ENCODE measurements at places on chromosomes 7 and 10.

GRCh38 chr10:85623342-85623741, 743.3 kb downstream of the GRID1 start:
- DNase-seq, result no peak

GRCh38 chr10:89428877-89429276, 14.5 kb downstream of the IFIT5 start:
- no peak for DNase-seq

DNA sequence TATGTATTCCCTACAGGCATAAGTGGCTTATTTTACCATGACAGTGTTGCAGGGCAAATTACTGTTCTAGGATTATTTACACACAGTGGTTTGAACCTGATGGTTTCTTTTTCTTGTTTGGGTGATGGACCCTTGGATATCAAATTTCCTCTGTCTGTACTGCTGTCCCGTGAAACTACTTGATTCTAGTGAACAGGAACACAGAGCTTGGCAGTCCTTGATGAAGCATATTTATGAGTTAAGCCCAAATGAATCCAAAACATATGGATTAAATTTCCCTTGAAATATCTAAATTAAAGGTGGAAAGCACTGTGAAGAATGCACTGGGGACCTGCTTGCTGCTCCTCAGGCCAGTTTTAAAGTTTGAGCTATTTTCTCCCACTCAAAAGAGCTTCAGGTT, 635.3 kb downstream of the INHBA start:
- no peak for DNase-seq

- no peak for DNase-seq
Measured at GRCh38 chr10:72219235-72219814, 3.2 kb upstream of the ASCC1 start.

GRCh38 chr10:132836248-132836831, 50.4 kb upstream of the NKX6-2 start:
- DNase-seq, result no peak

DNA sequence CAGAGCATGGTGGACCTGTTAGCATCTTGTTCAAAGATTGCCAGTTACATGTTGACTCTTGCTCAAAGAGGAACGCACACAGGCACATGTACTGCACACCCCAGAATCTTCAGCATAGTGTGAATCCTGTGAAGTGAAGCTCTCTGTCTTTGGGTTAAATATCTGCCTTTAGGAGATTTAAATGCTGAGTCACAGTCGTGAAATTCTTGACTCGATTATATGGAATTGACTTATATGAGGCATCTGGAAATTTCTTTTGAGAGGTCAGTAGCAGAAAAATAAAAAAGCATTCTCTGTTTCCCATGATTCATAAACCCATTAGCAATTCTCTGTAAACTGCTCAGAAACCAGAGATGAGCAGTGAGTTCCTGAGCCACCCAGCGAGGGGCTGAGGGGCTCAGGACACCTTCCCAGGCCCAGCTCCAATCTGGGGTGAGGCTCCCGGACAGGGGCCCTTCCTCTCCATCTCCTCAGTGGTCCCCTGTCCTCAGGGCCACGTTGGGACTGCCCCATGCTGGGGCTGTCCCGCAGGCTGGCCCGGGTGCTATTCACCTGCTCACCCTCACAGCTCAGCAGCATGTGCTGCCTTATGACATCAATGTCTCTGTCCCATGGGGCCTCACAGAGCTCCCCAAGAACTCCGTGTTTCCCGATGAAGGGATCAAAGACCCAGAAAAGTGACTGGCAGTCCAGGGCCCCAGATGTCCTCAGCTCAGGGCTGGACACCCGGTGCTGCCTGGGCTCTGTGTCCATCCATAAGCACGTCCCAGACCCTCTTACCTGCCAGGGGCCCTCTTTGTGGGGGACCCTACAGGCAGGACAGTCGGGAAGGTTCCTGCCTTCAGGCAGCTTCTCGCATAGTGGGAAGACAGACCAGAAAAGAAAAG, 50.0 kb upstream of the INSIG1 start:
- DNase-seq, result no peak

DNA sequence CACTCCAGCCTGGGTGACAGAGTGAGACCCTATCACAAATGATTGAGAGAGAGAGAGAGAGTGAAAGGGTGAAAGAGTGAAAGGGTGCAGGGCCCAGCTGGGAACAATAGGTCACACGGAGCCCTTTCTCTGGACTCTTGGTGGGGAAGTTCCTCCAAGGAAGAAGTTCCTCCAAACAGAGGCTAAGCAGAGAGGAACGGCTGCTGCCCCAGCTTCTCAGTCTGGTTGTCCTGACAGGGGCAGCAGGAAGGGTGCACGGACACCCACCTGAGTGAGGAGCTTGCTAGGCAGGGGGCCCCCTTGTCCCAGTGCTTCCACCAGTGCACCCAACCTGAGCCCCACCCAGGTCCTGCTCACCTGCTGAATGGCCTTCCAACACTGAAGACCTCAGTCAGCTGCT, 38.8 kb upstream of the MYL10 start:
- no peak for DNase-seq

DNA sequence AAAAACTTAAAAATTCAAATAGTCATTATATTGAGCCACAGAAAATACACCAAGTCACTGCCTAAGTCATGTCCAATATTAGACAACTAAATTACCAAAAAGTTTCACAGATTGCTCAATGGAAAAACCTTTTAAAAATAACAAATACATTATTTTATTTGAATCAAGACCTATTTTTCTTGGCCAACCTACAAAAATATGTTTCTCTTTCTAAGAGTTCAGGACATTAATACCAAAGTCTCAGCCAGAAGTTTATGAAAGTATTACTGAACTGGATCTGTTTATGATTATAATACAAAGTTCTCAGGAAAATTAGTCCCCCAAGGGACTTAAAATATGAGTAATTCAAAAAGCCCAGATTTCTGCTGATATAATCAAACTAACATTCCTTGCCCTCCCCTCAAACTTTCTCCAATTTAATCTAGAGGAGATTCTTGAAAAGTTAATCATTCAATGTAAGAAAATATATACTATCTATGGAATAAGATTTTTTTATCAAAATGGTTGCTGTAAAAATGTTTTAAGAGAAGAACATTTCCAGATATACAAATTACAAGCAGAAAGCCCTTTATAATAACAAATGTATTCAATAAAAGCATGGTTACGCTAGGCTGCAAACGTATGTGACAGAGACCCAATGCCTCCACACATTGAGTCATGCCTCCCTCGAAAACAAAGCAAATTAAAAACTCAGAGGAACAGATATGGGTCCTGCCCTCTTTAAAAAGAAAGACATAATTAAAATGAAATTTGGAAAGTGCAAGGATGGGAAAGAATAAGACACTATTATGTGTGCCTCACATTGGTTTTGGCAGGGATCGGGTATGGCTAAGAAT, 381.6 kb downstream of the PARD3 start:
- peak; percentile 10 for DNase-seq

GRCh38 chr7:151482883-151483710, 36.6 kb downstream of the RHEB start:
- DNase-seq, result no peak

GRCh38 chr7:151161757-151162156, 5.7 kb downstream of the GBX1 start:
- DNase-seq, result no peak

DNA sequence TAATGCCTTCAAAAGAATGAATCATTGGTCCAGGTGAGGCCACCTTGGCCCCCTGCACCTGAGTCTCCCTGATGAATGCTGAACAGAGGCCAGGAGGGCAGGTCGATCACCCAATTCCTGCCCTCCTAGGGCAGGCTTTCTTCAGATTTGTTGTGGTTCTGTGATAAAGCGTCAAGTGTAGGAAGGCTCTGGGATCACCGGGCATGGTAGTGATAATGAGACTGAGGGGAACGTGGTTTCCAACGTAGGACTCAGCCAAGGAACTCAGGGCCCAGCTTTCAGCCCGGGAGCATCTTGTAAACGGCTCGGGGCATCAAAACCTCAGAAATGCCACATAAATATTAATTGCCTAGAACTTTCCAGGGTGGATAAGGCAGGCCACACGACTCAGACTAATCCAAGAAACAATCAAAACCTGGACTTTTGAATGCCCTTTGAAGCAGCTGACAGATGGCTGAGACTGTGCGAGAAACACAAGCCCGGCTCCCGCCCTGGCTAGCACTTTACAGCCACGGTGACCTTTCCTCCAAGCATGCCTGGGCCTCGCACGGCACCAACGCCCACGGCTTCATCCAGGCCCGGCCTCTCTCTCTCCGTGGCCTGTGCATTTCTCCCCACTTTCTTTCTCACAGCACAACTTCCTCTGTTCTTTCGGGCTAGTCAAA, 239.3 kb upstream of the GRB10 start:
- DNase-seq, result no peak

DNA sequence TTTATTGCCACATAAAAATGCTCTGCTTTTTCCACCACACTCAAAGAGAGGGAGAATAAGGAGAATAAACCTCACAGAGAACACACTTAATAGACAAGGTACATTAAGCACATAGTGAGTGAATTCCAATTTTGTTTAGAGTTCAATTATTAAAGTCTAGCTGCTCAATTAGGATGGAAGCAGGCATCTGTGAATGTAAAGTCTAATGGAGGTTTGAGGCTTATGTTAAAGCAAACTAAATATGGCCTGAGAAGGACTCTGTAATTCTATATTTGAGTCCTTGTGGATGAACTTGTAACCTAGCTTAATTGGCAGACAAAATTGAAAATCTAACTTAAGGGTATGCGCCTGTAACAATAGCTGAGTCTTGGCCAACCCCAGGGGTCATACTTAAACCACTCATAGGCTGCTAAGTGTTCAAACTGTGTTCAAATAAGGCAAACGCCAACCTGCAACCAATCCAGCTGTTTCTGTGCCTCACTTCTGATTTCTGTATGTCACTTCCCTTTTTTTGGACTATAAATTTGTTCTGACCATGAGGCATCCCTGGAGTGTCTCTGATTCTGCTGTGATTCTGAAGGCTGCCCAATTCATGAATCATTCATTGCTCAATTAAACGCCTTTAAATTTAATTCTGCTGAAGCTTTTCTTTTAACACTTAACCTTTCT, 31.3 kb upstream of the NME8 start:
- DNase-seq, result no peak

DNA sequence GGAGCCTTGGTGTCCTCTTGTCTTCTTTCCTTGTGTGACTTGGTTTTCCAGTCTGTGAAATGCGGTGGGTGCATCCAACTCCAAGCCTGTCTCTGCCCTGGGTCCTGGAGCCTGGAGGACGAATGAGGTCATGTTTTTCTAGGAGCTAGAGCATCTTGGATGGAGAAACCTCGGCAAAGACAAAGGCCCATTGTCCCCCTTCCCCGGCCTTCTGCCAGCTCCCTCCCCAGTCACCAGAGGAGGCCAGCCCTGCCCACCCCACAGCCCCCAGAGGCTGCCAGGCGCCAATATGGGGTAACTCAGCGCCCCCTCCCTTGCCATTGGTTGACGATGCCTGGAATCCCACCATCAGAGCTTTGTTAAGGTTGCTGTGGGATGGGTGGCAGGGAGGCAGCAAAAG, 40.4 kb downstream of the KCTD7 start:
- DNase-seq, result no peak

DNA sequence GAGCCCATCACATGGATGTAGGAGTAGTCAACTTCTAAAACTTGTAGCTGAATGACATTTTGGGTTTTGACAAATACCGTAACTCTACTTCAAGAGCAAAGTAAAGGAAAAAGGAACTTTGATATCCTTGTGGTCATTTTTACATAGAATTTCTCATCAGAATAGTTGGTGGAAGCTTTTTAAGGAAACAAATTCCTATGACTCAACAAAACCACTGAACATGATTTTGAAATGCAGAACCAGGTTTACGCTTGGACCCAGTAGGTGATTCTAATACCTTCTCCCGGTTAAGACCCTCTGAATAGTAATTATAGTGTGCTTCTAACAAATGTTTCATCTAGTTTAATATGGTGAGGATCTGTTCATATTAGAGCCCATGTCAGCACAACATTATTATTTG, 307.8 kb downstream of the GPR37 start:
- DNase-seq, result no peak

- DNase-seq, result no peak
Measured at GRCh38 chr7:6607651-6608051, 7.8 kb upstream of the ZNF853 start.

DNA sequence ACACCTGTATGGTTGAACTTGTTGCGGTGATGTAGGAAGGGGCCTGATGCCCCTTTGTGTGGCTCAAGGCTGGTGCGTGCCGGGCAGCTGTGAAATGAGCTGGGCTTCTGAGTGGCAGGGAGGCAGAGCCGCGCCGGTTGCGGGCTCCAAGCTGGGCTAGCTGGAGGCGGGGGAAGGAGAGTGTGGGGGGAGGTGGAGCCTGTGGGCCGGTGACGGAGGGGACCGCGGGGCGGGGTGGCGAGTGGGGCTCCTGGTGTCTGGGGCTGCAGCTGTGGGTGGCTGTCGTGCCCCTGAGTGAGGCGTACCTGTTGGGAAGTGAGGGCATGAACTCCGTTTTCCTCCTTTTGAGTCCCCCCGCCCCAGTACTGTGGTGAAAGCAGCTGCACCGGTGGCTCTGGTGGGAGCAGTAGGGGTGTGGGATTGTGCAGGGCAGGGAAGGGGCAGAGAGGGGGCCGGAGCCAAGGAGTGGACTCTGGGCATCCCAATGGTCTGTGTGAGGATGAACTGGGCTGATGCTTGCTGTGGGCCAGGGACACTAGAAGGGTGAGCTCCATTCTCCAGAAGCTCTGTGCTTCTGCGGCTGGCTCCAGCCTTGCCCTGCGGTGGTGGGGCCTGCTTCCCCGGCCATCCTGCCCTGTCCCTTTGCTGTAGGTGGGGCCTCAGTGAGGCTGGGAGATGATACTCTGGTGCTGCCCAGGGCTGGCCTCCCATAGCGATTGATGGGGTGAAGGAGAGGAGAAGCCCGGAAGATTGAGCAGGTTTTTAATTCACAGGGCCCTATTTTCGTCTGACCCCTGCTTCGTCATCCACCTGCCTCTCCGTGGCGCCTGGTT, 41.7 kb downstream of the INPP5A start:
- no peak for DNase-seq

GRCh38 chr7:26284995-26285632, 6.5 kb upstream of the SNX10 start:
- no peak for DNase-seq

GRCh38 chr10:110865186-110865808, 6.4 kb upstream of the PDCD4 start:
- DNase-seq, result no peak

GRCh38 chr10:124092860-124093773, at the start of gene CHST15:
TSS of gene CHST15 (minus strand) at chr10:124093598. CDS start at chr10:124046212, 47,386 bp downstream.
- peak; percentile 50 for DNase-seq

GRCh38 chr7:2102375-2102723, 130.4 kb downstream of the MAD1L1 start:
- DNase-seq, result no peak

DNA sequence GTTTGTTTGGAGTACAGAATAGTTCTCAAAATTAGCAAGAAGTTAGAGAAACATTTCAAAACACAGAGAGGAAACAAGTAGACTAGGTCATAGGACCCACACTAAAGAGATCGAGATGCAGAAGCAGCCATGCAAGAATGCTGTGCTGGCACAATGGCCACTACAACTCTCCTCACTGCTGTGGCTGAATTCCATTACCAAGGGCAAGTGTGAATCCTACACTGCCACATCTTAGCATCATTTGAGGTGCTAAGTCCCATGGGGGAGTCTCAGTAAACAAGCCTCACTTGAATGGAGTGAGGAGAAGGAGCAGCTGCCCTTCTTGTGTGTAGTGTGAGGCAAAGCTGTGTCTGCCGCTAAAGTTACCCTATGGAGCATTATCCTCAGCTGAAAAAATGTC, 56.7 kb downstream of the PCLO start:
- DNase-seq, result no peak

GRCh38 chr10:10796774-10797415, 220.8 kb upstream of the CELF2 start:
- DNase-seq, result no peak

GRCh38 chr7:69823151-69823744, 225.0 kb downstream of the AUTS2 start:
- no peak for DNase-seq
